GM19239 (cell line): ENCODE measurements at places on chromosomes 1 and 21.

DNA sequence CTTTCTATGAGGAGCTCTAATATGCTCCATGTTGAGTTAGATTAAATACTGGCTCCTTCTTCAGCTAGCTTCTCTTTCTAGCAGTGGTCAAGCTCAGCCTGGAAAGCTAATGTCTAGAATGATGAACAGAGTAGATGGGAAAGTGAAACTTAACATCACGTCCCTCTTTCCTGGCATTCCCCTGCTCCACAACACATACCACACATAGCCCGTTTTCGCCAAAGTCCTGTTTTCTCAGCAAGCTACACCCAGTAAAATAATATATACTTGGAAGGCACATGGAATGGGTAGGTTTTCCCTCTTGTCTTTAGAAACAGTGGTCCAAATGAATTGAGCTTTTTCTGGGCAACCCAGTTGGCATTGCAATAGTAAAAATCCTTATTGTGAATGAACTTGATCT, 3.8 kb downstream of the KRTAP27-1 start:
- DNase-seq = no peak

DNA sequence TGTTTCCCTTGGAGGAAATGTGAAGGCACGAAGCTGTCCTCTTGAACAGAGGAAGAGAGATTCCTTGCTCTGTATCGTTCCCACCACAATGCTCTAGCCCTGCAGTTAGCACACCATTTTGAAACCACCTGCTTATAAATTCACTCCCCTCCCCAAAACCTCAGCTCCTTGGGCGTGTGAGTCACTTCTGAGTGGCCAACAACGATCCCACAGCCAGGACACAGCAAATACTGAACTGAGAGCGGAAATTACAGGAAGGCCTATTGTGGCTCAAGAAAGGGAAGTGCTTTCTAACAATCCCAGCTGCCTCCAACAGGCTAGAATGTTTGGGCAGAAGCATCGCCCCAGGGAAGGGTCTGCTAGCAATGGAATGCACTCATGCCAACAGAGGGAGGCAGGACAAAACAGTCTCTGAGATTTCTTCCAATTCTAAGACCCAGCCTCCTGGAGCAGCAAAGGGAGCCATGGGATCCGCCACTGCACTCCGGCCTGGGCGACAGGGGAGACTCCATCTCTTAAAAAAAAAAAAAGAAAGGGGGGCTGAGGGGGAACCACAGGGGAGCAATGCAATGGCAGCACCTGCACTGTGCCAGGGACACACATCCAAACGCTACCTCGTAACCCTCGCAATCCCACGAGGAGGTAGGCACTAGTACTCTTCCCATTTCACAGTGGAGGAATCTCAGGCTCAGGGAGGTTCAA, 1.9 kb downstream of the TMEM53 start:
- no peak for DNase-seq

DNA sequence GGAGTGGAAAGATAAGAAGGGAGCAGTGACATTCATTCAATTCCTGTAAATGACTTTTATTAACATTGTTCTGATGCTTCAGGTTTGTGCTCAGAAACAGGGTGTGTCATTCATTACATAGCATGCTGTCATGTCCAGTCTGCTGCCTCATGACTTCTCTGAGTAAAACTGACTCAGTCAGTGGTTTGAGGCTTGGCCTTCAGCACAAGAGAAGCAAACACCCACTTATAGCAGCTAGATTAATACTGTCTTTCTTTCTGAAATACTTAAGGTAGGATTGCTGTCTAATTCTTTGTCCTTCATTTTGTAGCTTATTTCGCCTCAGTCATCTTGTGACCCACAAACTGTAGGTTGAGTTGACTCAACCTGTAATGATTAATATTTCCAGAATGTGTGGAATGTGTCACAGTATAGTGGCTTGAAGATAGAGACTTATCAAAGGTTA, 32.9 kb downstream of the RASAL2 start:
- no peak for DNase-seq

- DNase-seq = no peak
These were observed 177.3 kb downstream of the PGBD5 start for GRCh38 chr1:230248889-230249270.

DNA sequence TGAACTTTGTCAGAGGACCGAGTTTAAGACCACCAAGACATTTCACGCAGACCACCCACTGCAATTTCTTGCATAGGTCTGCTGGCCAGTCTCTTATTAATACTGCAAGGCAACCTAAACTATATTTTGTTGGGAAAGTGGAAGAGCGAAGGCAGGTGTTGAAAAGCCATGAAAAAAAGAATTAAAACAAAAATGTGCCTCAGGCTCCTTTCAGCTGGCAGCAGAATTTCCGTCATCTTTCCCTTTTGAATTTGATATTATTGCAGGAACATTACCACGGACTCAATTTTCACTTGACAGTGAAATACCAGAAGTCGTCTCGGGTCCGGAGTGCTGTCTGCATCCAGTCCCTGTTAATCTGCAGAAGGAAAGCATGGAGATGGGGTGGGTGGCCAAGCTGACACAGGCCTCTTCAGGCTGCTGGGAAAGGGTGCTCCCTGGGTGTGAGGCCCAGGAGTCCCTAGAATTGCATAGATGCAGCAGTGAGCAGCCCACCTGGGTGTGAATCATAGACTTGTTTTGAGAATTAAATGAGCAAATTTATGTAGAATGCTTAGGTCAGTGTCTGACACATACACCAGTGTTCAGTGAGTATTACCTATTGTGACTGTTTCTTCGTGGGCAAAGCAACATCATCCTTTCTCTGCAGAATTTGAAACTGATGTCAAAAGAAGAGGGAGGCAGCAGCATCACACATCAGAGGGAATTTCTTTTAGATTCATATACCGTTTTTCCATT, 150.7 kb downstream of the PBX1 start:
- no peak for DNase-seq

DNA sequence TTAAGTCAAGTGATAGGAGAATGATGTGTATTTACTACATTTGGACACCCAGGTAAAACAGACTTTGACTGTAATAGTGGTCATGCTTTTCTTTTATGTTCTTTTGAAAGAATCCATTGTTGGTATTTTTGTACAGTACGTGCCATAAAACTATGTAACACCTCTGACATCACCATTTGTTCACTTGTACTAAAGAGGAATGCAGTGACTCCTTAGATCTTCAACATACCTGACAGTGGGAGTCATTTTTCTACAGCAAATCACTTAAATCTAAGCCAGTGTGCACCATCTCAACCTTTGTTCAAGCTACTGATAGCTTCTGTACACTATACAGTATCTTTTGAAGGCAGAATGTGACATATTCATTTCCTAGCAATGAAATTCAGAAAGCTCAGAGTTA, 6.3 kb upstream of the PLD5 start:
- DNase-seq = no peak

- no peak for DNase-seq
These were observed 9.8 kb upstream of the SLC30A1 start for GRCh38 chr1:211588711-211589110.

DNA sequence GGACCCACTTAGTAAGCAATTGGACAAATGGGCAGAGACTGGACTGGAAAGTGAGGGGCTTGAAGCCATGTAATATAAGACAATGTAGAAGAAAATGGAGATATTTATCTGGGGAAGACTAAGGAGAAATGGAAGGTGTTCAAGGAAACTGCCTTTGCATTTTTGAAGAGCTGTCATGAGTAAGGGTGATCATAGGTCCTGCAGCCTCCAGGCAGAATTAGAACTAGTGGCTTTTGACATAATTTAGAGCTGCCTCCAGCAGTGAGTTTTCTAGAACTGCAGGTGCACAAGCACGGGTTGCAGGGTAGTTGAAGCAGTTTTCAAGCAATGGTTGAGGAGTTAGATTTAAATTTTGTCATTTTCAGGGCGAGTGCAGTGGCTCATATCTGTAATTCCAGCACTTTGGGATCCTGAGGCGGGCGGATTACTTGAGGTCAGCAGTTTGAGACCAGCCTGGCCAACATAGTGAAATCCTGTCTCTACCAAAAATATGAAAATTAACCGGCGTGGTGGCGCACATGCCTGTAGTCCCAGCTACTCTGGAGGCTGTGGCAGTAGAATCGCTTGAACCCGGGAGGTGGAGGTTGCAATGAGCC, 3.7 kb upstream of the CDC14A start:
- no peak for DNase-seq

DNA sequence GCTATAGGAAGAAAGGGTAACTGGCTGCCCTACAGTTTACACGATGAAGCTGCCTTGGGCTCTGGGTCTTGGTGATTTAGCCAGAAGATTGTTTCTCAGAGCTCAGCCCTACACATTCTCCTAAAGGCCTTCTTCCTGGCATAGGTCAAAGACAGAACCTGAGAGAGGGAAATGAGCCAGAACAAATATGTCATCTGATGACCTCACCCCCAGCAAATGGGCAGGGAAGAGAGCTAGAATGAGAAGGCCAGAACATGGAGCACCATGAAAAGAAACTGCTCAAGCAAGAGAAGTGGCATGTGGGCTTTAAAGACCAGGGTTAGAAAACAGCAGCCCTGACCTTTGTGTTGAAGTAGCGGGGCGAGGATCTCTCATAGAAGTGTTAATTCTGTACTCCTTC, 5.5 kb upstream of the ILDR2 start:
- no peak for DNase-seq

GRCh38 chr21:45579383-45580180, 37.3 kb upstream of the SLC19A1 start:
- no peak for DNase-seq
